ENCODE measurements at places on chromosomes 13 and 19. TPM values are rescaled to one million over a fixed set of nuclear protein-coding genes. Genes with fewer than 3 reads are reported as not detected.

The IQCN gene
- 0.43 TPM for total RNA-seq

The ABHD17A gene
- 61.5 TPM for total RNA-seq

The CGB8 gene
- not detected for total RNA-seq

The HNRNPL gene
- 184 TPM for total RNA-seq

The SYNE4 gene
- total RNA-seq: 0.35 TPM

The SSC5D gene
- 3.4 TPM for total RNA-seq

The ENOX1 gene
- total RNA-seq: 6.1 TPM

The ARHGAP45 gene
- total RNA-seq: 6.6 TPM

The GPR12 gene
- total RNA-seq: 0.19 TPM

The CCDC122 gene
- 2.6 TPM for total RNA-seq

The NLRP7 gene
- not detected for total RNA-seq

The CGB1 gene
- total RNA-seq: not detected

The ZNF723 gene
- total RNA-seq: not detected

The CAPNS1 gene
- 854 TPM for total RNA-seq

The TMEM150B gene
- total RNA-seq: 1.2 TPM

The C19orf38 gene
- total RNA-seq: 1.5 TPM

The STOML3 gene
- not detected for total RNA-seq

The ADGRE1 gene
- 0.38 TPM for total RNA-seq

The RPS16 gene
- total RNA-seq: 1,258 TPM

The LRCH1 gene
- 11.9 TPM for total RNA-seq

The LGALS4 gene
- total RNA-seq: 0.76 TPM

The CEACAM3 gene
- 0.32 TPM for total RNA-seq

The NXNL1 gene
- not detected for total RNA-seq

The EDDM13 gene
- total RNA-seq: not detected

The KLK3 gene
- total RNA-seq: not detected

The NLRP9 gene
- not detected for total RNA-seq

The ZNF497 gene
- 0.19 TPM for total RNA-seq

The CPAMD8 gene
- total RNA-seq: 16.0 TPM

The SLC1A6 gene
- not detected for total RNA-seq

The GZMM gene
- not detected for total RNA-seq

The ZNF493 gene
- 11.1 TPM for total RNA-seq

The LILRA1 gene
- total RNA-seq: 0.92 TPM
